ENCODE measurements at places on chromosomes 6 and 20. TPM values are rescaled to one million over a fixed set of nuclear protein-coding genes. Genes with fewer than 3 reads are reported as not detected.

DNA sequence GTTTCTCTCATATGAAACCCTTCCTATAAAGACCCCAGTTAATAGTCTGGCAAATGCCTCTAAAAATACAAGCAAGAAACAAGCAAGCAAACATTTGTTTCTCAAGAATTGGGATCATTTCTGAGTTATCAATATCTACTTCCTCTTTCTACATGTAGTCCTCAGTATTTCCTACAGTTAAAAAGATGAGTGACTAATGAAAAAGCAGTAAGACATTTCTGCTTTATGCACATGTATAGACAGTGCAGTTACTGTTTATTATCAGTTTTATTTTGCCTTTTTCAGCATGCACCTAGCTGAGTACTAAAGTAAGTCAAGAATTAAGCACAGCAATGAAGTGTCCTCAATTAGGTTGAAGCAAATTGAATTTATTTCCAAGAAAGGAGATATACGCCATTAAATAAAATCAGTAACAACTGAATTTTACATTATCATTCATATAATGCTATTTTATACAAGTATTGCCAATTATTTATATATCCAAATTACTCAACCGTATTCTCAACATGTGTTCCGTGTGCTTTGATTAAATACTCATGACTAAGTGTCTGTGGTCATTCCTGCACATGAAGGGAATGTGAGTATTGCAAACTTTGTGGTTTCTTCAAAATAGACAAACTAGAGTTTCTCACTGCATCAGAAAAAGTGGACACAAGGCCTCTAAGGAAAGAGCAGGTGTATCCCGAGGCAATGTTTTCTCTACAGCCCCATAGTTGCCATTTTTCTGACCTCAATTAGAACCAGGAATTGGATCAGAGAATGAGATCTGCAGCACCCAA, 159.3 kb upstream of the MARCKS start:
- no peak for DNase-seq

DNA sequence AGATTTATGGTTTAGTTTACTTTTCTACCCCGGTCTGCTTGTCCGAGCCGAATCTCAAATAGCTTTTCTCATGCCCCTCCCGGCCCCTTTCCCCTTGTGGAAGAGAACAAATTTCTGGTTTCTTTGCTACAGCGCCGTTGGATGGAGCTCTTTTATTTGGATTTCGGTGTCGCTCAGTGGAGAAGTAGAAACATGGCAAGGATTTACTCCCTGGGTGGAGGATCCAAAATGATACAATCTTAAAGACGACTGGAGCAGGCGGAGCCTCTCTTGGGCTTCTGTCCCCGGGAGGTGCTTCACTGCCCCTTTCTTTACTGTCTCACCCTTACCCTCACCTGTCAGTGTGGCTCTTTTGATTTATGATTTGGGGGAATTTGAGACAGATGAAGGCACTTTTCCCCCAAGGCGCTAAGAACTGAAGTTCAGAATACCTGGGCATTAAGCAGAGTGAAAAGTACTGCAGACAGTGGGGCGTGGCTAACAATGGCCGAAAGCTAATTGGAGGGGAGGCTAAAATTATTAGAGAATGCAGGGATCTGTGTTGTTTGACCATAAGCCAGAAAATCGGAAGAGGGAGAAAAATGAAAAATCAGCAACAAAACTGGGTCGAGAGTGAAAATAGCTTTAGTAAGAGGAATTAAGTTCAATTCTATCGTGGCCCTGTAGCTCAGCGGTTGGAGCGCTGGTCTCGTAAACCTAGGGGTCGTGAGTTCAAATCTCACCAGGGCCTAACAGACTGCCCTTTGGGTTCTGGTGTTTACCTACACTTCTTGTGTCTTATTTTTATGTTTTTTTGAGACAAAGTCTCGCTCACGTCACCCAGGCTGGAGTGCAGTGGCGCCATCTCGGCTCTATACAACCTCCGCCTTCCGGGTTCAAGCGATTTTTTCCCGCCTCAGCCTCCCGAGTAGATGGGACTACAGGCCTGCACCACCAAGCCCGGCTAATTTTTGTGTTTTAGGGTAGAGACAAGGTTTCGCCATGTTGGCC, 145.1 kb upstream of the ZNF184 start:
- DNase-seq = no peak

DNA sequence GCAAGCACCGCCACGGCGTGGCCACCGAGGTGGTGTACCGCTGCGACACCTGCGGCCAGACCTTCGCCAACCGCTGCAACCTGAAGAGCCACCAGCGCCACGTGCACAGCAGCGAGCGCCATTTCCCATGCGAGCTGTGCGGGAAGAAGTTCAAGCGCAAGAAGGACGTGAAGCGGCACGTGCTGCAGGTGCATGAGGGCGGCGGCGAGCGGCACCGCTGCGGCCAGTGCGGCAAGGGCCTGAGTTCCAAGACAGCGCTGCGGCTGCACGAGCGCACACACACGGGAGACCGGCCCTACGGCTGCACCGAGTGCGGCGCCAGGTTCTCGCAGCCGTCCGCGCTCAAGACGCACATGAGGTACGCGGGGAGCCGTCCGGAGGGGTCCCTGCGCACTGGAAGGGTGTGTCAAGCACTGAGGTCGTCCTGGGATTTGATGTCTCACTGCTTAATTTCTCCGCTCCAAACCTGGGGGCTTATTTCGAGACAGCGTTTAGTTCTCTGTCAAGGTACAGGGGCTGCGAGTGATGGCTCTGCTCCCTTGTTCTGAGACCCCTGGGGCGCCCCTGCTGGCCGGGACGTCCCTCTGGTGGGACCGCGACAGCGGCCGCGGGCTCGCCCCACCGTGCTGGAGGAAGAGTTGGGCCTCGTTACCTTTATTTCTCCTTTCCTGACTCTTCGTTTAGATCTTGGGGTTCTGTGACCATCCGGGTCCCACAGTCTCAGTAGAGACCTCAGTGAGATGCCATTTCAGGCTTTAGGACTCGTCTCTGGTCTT, 3.6 kb downstream of the GZF1 start:
- DNase-seq = no peak

DNA sequence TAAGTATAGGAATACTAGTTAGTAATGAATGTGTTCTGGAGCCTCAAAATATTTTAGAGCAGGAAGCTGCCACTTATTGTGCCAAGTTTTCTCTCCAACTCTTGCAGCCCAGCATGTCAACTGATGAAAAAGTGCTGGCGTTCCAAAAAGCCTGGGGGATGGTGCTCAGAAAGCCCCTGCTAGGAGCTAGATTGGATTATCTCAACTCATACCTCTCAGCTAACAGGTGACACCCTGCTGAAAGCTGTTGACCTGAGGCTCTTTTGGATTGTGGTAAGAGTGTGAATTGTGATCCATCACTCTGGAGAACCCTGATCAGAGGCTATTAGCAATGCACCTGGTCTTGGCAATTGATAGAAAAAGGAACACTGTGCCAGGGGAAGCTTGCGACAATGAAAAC, 580.4 kb downstream of the EYS start:
- no peak for DNase-seq

GRCh38 chr20:50293284-50294139, 102.9 kb downstream of the CEBPB start:
- no peak for DNase-seq

GRCh38 chr6:109491207-109491938, 8.4 kb upstream of the ZBTB24 start:
- no peak for DNase-seq

GRCh38 chr20:38842026-38842425, 36.5 kb downstream of the PPP1R16B start:
- no peak for DNase-seq

GRCh38 chr6:35082046-35082732, 59.0 kb downstream of the TCP11 start:
- no peak for DNase-seq

- peak; percentile 55 for DNase-seq
These were observed 926 bp downstream of the MYLIP start for GRCh38 chr6:16129623-16130401.

DNA sequence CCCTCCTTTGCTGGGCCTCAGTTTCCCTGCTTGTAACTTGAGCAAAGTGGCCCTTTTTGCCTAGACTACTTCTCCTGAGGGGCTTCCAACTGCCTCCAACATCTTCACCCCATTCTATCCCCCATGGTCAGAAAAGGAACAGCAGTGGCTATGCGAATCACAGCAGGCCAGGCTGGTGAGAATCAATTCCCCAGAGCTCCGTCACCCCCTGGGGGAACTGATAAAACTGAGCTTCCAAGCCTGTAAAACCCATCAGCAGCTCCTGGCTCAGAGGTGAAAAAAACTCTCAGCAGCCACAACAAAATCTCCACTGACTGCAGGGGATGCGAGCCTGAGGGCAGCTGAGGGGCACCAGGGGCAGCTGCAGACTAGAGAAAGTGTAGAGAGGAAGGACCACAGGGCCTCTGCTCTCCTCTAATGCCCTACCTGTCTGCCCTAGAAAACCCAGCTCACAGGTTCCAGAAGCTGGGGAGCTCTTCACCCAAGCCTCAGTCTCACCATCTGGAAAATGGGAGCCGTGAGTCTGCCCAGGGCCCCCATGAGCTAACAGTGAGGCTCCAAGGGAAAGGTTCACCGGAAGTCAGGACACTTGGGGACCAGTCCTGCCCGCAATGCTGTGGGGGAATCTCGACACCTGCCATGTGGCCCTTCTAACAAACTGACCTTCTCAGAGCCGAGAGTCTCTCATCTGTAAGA, 120.6 kb downstream of the GRM4 start:
- DNase-seq = no peak

DNA sequence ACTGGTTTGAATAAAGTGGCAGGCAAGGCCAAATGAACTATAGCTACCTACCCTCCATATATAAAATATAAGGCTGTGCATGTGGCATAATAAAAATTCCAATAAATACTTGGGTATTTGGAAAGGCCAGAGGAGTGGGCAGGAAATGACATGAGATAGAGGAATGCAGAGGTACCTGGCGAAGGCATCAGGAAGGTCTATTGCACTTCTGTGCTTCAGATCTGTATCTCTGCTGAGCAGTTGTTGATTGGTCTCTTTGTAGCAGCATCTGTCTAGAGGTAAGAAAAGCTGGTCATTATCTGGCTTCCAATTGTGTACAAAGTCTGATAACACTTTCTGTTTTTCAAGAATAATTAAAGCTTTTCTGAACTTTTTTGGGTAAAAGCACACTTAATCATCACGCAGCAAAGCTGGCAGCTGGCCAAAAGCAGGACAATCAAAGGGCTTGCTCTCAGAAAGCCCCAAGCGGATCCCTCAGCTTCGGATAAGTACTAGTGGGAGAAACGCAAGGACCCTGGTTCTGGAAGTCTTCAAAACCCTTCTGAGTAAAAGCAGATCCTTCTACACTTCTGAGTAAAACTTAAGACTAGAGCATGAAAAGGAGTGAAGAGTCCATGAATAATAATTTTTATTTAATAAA, 120.1 kb upstream of the TCF21 start:
- DNase-seq = peak; percentile 21

GRCh38 chr20:12113468-12114371, 196.0 kb downstream of the BTBD3 start:
- DNase-seq = no peak

DNA sequence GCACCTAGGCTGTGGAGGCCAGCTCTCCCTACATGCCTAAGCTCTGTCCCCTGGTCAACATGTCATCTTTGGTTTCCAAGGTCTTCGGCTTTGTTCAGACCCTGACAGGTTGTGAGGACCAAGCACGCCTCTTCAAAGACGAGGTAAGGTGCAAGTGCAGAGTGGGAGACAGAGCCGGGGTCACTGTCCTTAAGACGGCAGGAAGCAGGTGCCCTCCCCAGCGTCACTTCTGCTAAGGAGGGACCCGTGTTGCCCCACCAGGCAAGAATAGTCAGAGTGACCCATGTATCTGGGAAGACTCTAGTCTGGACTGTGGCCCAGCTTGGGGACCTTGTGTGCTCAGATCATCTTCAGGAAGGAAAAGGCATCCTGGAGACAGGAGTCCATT, 18.2 kb upstream of the SGK2 start:
- DNase-seq = no peak

DNA sequence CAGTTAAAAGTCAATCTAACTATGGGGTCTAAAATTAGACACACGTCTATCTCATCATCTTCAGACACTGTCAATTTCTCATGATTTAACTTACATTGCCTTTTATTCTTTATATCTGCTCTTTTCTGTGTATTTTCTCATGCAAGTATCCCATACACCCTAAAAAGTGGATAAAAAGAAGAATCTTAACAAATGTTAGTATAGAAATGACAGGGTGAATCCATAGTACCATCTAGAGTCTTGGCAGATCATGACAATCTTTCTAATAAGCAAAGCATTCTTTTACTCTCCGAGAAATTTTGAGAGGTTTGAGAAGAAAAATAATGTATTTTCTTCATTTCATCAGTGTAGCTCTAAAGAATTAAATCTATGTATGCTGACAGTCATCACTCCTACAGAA, 382.7 kb downstream of the C6orf118 start:
- DNase-seq = no peak

- DNase-seq = peak; percentile 77
These were observed 1.5 kb downstream of the BICRAL start for GRCh38 chr6:42783177-42783875.

- no peak for DNase-seq
These were observed 31.9 kb upstream of the PRELID3B start for GRCh38 chr20:59074456-59074855.

DNA sequence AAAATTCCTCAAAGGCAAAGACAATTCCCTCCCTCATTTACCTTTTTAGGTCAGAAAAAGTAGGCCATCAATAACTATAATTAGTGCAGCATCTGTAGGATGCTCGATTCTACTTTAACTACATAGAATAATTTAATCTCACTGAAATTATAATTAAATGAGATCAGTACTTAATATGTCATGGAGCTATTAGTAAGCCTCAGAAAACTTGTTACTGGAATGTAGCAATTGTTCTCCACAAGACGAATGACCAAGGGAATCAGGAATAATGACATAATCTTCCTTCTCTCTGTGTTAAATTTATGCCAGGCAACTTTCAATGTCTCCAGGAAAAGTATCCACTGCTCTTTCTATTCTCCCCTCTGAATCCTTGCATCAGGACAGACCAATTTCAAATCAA, 34.1 kb downstream of the SESN1 start:
- no peak for DNase-seq

- no peak for DNase-seq
These were observed 92.7 kb upstream of the CD93 start for GRCh38 chr20:23178806-23179205.

DNA sequence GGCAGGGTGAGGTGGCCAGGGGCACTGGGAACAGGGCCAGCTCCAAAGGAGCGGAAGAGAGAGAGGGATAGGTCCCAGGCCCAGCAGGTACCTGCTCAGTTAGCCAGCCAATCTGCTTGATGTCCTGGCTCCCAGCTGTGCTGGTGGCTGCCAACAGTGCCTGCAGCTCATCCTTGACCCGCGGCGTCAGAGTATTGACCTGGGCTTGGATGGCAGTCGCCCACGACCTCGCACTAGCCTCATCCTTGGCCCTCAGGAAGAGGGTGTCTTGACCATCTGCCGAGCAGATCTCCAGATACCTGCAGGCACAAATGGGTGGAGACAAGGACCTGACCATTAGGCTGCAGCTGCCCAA, 11.1 kb upstream of the CDK5RAP1 start:
- DNase-seq = no peak

CTCFL gene
- total RNA-seq = 0.13 TPM

GMPR gene
- total RNA-seq = 2.9 TPM

IL17F gene
- total RNA-seq = not detected

RAET1E gene
- total RNA-seq = not detected

DAAM2 gene
- total RNA-seq = 37.0 TPM

PDE10A gene
- 20.9 TPM for total RNA-seq

RAET1L gene
- not detected for total RNA-seq

OR12D3 gene
- not detected for total RNA-seq
